ENCODE measurements at places on chromosomes 6 and 20.

GRCh38 chr20:10783707-10784553, 110.1 kb upstream of the JAG1 start:
- H3K27me3 ChIP-seq, result peaks cover 2% of the 10 kb centered on the region
- peaks cover 13% of the 10 kb centered on the region for H3K4me1 ChIP-seq
- no peaks in the 10 kb centered on the region for H3K36me3 ChIP-seq
- DNase-seq, result no peak
- peak overlapping the region; percentile 90 for H3K27ac ChIP-seq
- no peak overlapping the region for H3K4me3 ChIP-seq

- H3K36me3 ChIP-seq, result no peaks in the 10 kb centered on the region
- no peaks in the 10 kb centered on the region for H3K27me3 ChIP-seq
- no peak for DNase-seq
- H3K27ac ChIP-seq, result no peak overlapping the region
These were observed 122.5 kb downstream of the COL9A1 start for GRCh38 chr6:70180183-70180900.

DNA sequence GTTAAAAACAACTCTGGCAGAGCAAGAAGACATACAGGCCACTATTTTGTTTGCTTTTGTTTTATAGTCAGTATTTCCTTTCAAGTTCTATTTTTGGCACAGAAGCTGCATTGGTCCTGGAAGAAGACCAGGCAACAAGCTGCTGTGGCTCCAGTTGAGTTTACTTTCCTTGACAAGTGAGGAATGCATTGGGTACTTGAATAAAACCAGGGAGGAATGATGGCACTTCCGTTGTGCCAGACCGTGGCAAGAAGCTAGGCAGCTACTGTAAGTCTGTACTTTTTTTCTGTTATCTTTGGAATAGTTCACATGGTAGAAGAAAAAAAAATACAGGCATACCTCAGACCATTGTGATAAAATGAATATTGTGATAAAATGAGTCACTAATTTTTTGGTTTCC, 66.3 kb downstream of the NCOA3 start:
- H3K36me3 ChIP-seq, result peaks cover 16% of the 10 kb centered on the region
- H3K27me3 ChIP-seq, result no peaks in the 10 kb centered on the region
- H3K4me1 ChIP-seq, result peaks cover 22% of the 10 kb centered on the region
- DNase-seq, result no peak

- no peak for DNase-seq
- H3K4me1 ChIP-seq, result peaks cover 23% of the 10 kb centered on the region
- H3K27ac ChIP-seq, result no peak overlapping the region
- peaks cover 45% of the 10 kb centered on the region for H3K27me3 ChIP-seq
- H3K4me3 ChIP-seq, result no peak overlapping the region
- H3K36me3 ChIP-seq, result no peaks in the 10 kb centered on the region
These were observed 15.9 kb downstream of the PRDM1 start for GRCh38 chr6:106102034-106102433.

DNA sequence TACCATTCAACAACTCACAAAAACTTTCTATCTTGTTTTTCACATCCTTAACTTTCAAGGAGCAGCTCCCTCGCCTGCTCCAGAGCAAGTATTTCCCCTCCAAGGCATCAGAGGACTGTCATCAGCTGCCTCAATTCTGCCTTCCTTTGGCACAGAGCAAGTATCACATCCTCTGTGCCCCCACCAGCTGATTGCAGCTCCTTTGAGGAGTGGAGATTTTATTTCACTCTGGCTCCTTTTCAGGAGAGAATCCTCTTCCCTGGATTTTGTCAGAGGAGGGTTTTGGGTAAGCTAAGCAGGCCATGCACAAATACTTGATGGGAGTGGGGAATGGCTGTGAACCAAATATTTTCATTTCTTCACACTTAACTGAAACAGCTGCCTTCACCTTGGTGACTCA, 610.5 kb upstream of the FLRT3 start:
- no peak for DNase-seq
- H3K4me1 ChIP-seq, result peaks cover 24% of the 10 kb centered on the region

DNA sequence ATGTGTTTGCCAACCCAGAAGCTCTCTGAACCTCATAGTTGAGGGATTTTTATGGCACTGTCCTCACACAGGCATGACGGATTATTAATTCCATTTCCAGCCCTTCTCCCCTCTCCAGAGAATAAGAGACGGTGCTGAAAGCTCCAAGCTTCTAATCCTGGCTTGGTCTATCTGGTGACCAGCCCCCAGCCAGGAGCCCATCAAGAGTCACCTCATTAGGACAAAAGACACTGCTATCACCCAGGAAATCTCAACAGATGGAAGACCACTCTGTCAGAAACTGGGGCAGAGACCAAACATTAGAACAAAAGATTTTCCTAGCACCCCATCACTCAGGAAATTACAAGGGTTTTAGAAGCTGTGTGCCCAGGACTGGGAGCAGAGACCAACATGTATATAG, 48.2 kb downstream of the STMND1 start:
- no peak for DNase-seq
- H3K4me1 ChIP-seq, result no peaks in the 10 kb centered on the region
- H3K36me3 ChIP-seq, result peaks cover 7% of the 10 kb centered on the region
- H3K27me3 ChIP-seq, result no peaks in the 10 kb centered on the region
- no peak overlapping the region for H3K4me3 ChIP-seq

DNA sequence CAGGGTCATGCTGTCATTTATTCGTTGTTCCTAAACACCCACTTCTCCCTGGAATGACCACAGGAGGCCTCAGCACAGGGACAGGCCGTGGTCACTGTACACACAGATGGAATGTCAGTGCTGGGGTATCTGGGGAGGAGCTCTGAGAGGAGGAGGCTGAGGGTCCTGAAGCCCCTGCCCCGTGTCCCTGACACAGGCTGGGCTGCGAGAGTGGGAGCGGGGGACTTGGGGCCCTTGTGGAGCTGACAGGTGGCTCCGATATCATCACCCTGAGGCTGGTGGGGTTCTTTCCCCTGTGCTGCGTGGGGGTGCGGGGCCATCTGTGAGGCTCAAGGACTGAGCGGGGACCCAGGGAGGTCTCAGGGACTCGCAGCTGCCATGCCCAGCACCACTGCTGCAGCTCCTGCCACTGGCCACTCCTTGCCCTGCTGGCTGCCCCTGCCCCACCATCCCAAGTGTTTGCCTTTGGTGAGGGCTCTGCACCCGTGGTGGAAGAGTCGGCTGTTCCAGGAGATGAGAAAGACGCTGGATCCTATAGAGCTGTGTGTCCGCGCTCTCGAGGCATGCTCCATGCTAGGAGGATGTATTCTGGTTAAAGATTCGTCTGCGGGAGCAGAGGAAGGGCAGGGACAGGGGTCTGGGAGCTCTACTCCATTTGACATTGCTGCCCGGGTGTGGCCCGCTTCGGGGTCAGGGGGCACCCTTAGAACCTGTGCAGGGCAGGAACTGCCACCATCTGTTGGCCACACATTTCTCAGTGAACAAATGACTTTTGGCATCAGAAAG, 18.9 kb downstream of the NPEPL1 start:
- H3K27ac ChIP-seq, result no peak overlapping the region
- no peak overlapping the region for H3K4me3 ChIP-seq
- peaks cover under 1% of the 10 kb centered on the region for H3K27me3 ChIP-seq
- H3K36me3 ChIP-seq, result no peaks in the 10 kb centered on the region
- DNase-seq, result no peak
- peaks cover 11% of the 10 kb centered on the region for H3K4me1 ChIP-seq

DNA sequence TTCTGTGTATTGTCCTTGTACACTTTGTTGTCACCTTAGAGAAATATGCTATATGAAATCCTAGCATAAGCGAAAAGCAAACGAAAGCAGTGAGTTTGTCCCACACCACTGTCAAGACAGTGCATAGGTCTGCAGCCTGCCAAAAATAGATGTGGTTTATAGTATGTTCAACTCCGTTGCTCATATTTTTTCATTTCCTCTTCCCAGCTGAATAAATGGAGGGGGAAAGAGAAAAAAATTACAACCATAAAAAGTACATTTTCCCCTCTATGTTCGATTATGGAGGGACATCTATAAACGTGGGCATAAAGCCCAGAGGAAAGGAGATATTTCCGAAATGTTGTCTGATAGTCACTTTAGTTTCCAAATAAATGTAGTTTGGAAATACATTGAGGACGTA, 25.8 kb downstream of the PRL start:
- DNase-seq, result no peak
- H3K36me3 ChIP-seq, result peaks cover 3% of the 10 kb centered on the region
- H3K27ac ChIP-seq, result no peak overlapping the region
- H3K27me3 ChIP-seq, result no peaks in the 10 kb centered on the region
- H3K4me1 ChIP-seq, result peaks cover 9% of the 10 kb centered on the region
- no peak overlapping the region for H3K4me3 ChIP-seq

GRCh38 chr6:33320315-33321181, 3.0 kb upstream of the ZBTB22 start:
- H3K36me3 ChIP-seq, result peaks cover 24% of the 10 kb centered on the region
- H3K27ac ChIP-seq, result no peak overlapping the region
- DNase-seq, result no peak
- peaks cover 74% of the 10 kb centered on the region for H3K4me1 ChIP-seq

- no peak overlapping the region for H3K4me3 ChIP-seq
- no peak overlapping the region for H3K27ac ChIP-seq
- H3K4me1 ChIP-seq, result peaks cover 6% of the 10 kb centered on the region
- peaks cover 7% of the 10 kb centered on the region for H3K27me3 ChIP-seq
- H3K36me3 ChIP-seq, result no peaks in the 10 kb centered on the region
These were observed 122.6 kb downstream of the EDN3 start for GRCh38 chr20:59422872-59423544.

Data from neural crest cell (in vitro differentiated cells).